ENCODE measurements at places on chromosomes 1 and 21.

DNA sequence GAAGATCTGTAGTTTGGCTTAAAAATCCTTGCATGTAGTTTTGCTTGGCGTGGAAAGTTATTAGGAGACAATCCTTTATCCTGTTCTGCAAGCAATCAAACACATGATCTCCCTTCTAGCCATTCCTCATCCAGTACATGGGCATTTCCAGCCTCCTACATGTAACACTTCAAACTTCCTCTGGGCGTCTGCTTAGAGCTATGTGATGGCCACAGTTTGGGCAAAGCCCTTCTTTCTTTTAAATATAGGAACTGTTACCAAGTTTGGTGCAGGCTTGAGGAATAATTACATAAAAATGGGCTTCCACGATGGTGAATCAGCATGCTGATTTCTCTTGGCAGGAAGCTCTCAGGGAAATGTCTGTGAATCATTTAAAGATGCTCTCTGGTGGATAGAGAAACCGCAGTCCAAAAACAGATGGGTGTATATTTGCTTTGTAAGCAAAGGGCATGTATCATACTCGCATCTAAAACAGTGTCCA is 176.9 kb upstream of the FMN2 start:
- DNase-seq: no peak

DNA sequence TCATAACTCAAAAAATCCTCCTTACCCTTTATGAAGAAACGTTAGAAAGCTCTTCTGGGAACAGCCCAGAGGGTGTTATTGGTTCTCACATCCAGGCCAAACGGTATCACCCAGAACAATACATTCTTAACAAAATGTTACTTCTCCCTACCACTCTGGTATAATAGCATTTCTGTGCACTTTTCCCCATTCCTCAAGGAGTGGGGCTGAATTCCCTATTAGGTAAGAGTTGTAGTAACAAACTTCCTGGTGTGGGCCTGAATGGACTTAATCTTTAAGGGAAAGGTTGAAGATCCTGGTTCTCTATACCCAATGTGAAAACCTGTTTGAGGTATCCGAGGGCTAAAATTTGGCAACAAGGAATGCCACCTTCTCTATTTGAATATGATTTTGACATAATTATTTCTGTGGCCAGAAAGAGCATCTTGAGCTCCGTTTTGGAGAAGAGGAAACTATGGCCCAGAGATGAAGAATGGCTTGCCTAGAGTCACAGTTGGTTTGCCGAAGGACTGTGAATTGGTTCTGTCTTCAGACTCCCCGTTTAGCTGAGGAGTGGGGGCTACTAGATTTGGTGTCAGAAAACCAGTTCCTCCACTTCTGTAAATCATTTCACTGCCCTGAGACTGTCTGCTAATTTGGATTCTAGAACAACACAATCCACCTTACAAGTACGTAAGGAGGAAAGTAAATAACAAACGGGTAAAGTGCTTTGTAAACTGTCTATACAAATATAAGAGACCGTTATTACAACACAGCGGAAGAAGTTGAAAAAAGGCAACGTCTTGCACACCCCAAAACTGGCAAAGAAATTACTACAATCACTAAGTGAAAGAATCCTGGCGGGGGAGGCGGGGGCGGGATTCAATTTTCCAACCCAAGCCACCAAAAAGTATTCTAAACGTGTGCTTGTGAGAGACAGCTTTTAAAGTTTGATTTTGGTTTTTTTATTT is 2.3 kb downstream of the ANP32E start:
- no peak for DNase-seq

GRCh38 chr1:174153085-174153824 is 6.1 kb upstream of the RABGAP1L start:
- no peak for DNase-seq

DNA sequence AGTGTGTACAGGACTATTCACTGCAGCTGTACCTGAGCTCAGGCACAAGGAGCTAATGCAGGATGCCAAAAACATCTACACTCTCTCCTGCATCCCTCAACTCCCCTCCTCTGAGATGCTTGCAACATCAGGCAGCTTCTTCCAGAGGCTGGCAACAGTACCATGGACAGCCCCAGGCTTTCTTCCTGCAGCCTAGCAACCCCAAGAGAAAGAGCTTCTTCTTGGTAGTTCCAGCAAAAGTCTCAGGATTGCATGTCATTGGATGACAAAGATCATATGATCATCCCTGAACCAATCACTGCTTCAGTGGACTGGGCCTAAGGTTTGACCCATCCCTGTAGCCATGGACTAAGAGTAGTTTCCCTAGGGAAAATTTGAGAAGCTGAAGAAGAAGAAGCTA is 46.7 kb downstream of the CAMK2N1 start:
- no peak for DNase-seq

DNA sequence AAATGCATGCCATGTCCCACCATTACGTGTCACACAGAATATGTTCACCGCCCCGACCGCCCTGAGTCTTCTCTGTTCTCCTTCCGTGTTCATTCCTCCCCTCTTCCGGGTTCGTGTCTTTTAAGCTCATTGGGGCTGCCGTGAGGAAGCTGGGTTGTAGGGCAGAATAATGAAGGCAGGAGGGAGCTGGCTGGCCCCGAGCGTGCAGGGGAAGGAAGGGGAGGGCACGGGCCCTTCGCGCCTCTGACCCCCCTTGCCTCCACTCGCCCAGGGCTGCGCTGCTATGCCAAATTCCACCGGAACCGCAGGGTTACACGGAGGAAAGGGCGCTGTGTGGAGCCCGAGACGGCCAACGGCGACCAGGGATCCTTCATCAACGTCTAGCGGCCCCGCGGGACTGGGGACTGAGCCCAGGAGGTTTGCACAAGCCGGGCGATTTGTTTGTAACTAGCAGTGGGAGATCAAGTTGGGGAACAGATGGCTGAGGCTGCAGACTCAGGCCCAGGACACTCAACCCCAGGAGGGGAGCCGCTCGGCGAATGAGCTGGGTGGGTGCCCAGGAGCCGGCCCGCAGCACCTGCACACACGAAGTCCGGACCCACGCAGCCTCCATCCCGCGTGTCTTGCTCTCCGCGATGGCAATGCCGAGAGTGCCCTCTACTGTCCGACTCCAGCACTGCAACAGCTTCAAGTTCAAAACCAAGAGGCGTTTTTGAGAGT is 16.5 kb upstream of the AGTRAP start:
- DNase-seq: peak; percentile 31

DNA sequence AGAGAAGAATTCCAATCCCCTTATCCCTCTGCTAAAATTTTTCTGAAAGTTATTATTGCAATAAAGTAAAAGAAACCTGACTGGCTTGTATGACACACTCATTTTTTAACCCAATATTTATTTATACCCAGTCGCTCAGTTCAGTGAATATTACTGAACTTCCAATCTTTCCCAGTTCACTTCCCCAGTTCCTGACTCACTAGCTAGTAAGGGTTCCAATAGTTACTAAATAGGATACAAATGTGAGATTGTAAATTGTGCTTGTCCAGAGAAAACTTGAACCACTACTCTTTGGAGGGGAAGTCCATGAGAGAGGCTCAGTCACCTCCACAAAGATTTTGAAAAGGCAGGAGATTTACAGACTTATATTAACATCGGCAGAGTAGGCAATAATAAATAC is 31.4 kb downstream of the PRDX6 start:
- no peak for DNase-seq

DNA sequence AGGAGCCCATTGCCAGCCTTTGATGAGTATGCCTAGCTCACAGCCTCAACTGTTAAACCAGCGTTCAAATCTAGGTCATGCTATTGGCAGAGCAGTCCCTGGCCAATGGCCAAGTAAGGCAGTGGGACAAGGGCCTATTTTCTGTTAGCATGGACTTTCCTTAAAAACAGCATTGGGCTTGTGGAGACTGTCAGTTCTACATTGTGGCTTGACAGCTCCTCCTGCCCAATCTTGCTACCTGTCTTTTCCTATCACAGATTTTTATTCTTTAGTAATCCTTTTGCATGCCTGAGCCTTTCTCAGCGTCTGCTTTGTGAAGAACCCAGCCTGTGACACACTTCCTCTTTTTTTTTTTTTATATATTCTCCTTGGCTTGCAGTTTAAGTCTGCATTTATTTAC is 56.4 kb downstream of the DIP2A start:
- no peak for DNase-seq

DNA sequence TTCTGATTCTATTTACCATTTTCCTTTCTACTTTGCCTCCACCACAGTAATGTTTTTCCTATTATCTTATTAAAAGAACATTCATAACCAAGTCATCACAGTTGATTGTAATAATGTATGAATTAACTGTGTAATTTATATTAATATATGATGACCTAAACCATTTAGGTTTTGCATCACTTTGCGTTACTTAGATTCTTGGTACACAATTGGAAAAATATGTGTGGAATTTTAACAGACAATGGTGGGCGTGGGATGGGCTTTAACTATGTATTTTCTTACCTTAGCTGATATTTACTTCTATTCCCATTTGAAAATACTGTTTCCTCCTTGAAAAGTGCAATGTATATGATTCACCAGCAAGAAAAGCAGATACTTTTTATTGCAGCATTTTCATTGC is 3.6 kb downstream of the KRTAP21-3 start:
- DNase-seq: no peak

DNA sequence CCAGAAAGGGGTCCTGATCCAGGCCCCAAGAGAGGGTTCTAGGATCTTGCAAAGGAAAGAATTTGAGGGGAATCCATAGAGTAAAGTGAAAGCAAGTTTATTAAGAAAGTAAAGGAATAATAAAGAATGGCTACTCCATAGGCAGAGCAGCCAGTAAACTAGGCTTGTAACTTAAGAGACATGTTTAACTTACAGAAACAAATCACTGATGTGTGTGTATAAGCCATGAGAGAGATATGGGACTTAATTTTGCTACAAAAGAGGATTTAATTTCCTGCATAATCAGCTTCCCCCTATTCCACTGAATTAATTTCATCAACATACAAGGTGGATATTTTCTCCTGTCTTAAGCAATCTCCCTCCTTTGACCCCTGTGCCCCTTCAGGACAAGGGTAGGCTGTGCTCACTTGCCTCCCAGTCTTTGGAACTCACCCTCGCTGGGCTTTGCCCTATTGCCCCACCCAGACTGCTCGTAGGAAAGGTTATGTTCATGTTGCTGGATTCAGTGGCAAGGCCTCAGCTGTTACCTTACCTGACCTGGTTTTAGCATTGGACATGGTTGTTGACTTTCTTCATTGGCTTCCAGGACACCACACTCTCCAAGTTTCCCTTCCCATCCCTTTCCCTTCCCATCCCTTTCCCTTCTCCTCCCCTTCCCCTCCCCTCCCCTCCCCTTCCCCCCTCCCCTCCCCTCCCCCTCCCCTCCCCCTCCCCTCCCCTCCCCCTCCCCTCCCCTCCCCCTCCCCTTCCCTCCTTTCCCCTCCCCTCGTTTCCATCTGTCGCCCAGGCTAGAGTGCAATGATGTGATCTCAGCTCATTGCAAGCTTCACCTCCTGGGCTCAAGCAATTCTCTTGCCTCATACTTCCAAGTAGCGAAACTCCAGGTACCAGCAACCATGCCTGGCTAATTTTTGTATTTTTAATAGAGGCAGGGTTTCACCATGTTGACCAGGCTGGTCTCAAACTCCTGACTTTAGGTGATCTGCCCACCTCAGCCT is 44.6 kb downstream of the TBCE start:
- no peak for DNase-seq

- no peak for DNase-seq
Measured at GRCh38 chr1:224287714-224288113, 42.3 kb downstream of the NVL start.

- no peak for DNase-seq
Measured at GRCh38 chr1:209769171-209769904, 13.5 kb downstream of the TRAF3IP3 start.

DNA sequence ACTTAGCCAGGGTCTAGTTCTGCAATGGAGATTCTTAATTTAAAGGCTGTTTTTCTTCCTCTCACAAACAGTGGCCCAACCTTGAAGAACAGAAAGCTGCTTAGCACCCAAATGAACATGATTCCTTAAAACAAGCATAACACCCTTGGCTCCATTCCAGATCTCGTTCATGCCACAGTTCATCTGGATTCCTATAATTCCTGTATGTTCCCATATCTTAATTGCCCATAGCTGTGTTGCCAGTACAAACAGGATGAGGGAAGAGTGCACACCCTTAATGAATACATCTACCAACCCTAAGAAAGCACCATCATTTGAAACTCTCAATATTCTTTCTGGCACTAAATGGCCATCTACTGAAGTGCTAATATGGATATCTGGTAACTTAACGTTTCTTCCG is 45.5 kb downstream of the TGFB2 start:
- DNase-seq: no peak

- DNase-seq: no peak
Measured at GRCh38 chr1:226444901-226445300, 37.0 kb upstream of the PARP1 start.

- DNase-seq: no peak
Measured at GRCh38 chr1:183106746-183107145, 79.3 kb upstream of the LAMC2 start.

DNA sequence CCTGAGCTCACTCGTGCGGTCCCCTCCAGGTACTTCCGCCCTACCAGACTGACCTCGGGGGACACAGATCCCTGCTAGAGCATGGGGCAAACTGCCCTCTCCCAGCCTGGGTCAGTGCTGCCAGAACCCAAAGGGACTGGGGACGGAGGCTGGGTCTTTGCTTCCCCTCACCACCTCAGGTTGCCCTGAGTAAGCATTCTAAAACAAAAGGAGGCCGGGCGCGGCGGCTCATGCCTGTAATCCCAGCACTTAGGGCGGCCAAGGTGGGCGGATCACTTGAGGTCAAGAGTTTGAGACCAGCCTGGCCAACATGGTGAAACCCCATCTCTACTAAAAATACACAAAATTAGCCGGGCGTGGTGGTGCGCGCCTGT is 108.4 kb downstream of the SPSB1 start:
- no peak for DNase-seq

DNA sequence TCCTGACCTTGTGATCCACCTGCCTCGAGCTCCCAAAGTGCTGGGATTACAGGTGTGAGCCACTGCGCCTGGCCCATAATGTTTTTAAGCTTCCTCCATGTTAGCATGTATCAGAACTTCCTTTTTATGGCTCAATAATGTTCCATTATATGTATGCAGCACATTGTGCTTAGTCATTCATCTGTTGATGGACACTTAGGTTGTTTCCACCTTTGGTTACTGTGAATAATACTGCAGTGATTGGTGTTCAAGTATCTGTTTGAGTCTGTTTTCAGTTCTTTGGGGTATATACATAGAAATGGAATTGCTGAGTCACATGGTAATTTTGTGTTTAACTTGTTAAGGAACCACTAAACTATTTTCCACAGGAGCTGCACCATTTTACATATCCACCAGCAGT is 17.7 kb downstream of the CMPK1 start:
- DNase-seq: no peak

DNA sequence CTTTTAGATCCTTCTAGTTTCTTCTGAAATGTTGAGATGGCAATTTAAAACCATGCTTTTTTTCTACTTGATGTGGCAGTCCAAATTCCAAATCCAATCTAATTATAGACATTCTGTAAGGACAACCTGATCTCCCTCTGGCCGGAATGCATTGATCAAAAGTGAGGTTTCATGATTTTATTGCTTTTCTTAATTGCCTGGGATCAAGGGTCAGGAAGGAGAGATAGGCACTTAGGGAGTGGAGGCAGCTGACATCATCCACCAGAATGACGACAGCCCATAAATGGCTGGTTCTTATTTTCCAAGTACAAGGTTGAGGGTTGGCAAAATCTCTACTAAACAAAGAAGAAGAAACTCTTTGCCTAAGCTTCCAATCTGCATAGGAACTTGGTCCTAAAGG is 46.4 kb upstream of the SCCPDH start:
- no peak for DNase-seq

GRCh38 chr1:151166505-151166956 is 587 bp downstream of the SCNM1 start:
- DNase-seq: no peak
